ENCODE measurements at places on chromosomes 2 and 18.

DNA sequence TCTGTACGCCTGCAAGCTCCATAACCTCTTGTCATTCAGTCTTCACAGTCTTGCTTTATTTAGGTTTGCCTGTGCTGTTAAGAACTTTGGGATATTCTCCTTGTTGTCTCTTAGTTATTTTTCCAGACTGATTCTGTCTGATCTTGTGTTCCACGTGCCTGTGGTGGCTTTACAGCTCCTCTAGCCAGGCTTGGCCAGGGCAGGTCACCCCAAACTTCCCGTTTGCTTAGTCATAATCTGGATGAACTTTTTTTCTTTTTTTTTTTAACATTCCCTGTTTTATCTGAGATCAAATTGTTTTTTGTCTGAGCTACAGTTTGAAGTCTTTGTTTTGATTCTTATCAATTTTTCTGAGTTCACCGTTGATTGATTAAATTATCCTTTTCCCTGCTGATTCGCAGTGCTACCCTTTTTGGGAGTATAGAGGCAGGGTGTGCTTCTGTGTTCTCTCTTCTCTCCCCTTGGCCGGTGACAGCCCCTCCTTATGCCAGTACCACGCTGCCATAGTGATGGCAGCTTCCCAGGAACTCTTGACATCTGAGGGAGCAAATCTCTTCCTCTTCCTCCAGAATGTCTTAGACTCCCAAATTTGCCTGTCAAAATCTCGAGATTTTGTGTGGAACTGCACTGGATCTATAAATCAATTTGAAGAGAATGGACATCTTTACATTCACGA, 2.5 kb downstream of the SP100 start:
- DNase-seq = no peak

- no peak for DNase-seq
These were observed 209.7 kb downstream of the SMAD2 start for GRCh38 chr18:47720741-47721140.

- no peak for DNase-seq
These were observed 10.7 kb upstream of the STAM2 start for GRCh38 chr2:152186262-152186661.

DNA sequence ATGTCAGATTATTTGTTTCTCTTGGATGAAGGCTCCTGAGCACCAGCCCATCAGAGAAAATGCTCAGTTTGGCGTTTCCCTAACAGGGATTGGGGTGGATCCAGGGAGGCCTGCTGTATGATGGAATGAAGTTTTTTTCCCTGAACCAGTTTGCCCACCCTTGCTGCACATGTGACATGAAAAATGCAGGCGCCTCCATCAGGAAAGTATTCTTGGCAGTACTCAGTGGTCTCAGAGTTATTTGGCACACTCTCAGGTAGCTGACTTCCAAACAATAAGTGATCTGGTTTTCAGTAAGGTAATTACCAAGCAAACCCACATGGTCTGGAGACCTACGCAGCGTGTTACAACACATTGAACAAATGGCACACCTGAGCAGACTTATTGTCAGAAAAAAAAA, 254.9 kb downstream of the PAX3 start:
- DNase-seq = no peak

- DNase-seq = no peak
These were observed 17.8 kb downstream of the MAP3K2 start for GRCh38 chr2:127370010-127370409.

DNA sequence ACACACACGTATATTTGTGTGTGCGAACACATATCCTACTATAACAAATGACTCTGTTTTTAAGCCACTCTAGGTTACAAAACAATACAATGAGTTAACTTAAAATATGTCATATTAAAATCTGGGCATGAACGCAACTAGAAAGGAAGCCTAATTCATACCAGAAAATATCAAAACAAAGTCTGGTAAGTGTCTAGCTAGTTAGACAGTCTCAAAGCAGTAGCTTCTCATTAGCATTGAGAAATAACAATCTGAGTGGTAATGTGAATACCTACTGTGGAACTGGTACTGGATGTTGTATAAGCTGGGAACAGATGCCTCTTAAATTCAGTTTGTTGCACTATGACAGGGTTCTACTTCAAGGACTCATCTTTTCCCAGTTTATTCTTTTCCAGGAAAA, 32.5 kb upstream of the WIPF1 start:
- DNase-seq = no peak

- DNase-seq = no peak
These were observed 346.3 kb downstream of the LRATD1 start for GRCh38 chr2:14978845-14979244.

GRCh38 chr18:69865776-69866175, 81.9 kb downstream of the CD226 start:
- no peak for DNase-seq

DNA sequence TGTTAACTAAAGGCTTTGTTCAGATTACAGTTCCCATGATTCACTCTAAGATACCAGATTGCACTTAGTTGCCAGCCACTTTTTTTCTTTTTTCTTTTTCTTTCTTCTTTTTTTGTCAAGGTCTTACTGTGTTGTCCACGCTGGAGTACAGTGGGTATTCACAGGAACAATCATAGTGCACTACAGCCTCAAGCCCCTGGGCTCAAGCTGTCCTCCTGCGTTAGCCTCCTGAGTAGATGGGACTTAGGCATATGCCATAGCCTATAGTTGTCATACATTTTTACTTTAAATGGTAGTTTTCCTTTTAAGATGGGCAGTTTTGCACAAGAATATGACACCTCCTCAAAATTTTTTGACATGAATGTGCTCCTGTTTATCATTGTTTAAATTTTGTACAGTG, 2.1 kb downstream of the UGP2 start:
- DNase-seq = no peak

GRCh38 chr2:232320443-232320803, 58.1 kb upstream of the ALPP start:
- DNase-seq = no peak

- DNase-seq = no peak
These were observed 47.8 kb upstream of the MGAT5 start for GRCh38 chr2:134206031-134206430.

- DNase-seq = no peak
These were observed 81.8 kb downstream of the MBD5 start for GRCh38 chr2:148102641-148103040.

DNA sequence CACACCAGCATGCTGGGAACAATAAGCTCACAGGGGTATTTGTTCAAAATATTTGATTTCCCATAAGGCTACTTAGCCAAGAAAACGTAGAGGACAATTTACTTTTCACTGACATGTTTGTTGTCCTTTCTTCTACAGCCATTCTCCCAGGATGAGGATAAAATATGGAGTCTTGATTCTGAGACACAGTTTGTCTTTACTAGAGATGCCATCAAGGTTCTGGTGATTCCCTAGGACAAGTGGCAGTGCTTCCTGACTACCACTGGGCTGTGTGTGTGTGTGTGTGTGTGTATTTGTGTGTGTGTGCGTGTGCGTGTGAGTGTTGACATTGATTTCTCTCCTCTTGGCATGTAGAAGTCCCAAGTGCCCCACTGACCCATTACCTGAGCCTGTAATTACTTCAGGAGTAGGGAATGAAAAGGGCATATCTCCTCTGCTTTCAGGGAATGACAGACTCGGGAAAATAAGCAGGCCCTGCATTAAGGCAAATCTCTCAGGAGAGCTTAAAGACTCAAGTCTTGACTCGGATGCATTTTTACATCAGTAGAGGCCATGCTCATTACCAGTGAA, 761.6 kb downstream of the DCC start:
- no peak for DNase-seq

GRCh38 chr2:88212251-88212790, 42.2 kb downstream of the THNSL2 start:
- DNase-seq = peak; percentile 57

GRCh38 chr2:235468978-235469655, 24.7 kb upstream of the AGAP1 start:
- no peak for DNase-seq

DNA sequence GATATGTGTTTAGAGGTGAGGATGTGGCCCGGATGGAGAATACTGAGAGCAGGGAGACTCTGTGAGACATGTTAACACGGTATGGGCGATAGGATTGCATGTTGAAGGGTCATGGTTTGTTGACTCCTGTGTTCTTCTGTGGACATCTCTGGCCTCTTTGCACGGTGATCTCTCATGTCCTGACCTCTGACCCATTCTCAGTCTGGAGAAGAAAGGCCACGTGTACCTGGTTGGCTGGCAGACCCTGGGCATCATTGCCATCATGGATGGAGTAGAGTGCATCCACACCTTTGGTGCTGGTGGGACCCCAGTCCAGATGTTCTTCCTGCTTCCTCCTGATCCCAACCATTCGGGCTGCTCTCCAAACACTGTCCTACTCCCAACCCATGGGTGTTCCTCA, 9.9 kb downstream of the GCKR start:
- no peak for DNase-seq

DNA sequence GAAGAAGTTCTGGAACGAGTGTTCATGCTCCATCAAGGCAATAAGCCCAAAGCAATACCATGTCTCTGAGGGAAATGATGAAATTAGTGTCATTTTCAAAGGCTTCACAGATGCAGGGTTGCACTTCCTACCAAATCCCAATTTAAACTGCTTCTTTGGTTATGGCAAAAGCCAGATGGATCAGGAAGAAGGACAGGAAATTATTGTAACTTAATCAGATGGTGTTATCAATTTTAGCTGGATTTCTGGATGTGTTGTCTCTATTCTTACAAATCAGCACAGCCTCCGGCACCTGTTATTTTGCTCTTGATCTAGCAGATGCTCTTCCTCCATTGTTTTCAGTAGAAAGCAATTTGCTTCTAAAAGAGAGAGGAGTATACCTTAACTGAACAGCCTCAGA, 693.4 kb downstream of the SOCS6 start:
- no peak for DNase-seq
